NCI-H1092 (cell line): ENCODE measurements at places on chromosomes 2 and 18.

- no peak for DNase-seq
These were observed 756.5 kb upstream of the LRRTM1 start for GRCh38 chr2:81061016-81061415.

GRCh38 chr2:26169226-26169625 is 3.7 kb upstream of the GAREM2 start:
- no peak for DNase-seq

- no peak for DNase-seq
These were observed 144.0 kb downstream of the CLIP4 start for GRCh38 chr2:29259221-29259620.

GRCh38 chr2:172280571-172281361 is 146.6 kb upstream of the ITGA6 start:
- no peak for DNase-seq

DNA sequence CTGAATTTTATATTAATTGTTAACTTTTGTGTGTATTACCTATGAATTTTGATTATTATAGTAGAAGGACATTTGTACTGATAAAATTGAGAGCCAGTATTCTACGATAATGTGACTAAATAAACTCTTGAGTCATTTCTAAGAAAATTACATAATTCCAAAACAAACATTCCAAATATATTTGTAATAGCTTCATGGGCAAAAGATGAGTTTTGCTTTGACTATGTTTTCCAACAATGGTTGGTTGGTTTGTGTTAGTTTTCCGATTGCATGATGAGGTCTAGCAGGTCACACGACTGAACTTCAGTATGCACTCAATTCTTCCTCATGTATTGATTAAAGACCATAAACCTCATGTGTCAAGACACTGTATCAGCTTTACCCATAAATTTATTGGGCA is 71.7 kb upstream of the WDR75 start:
- no peak for DNase-seq

- DNase-seq, result no peak
These were observed 512 bp downstream of the FAP start for GRCh38 chr2:162242586-162243280.
